ENCODE measurements at places on chromosomes 13 and 19.

DNA sequence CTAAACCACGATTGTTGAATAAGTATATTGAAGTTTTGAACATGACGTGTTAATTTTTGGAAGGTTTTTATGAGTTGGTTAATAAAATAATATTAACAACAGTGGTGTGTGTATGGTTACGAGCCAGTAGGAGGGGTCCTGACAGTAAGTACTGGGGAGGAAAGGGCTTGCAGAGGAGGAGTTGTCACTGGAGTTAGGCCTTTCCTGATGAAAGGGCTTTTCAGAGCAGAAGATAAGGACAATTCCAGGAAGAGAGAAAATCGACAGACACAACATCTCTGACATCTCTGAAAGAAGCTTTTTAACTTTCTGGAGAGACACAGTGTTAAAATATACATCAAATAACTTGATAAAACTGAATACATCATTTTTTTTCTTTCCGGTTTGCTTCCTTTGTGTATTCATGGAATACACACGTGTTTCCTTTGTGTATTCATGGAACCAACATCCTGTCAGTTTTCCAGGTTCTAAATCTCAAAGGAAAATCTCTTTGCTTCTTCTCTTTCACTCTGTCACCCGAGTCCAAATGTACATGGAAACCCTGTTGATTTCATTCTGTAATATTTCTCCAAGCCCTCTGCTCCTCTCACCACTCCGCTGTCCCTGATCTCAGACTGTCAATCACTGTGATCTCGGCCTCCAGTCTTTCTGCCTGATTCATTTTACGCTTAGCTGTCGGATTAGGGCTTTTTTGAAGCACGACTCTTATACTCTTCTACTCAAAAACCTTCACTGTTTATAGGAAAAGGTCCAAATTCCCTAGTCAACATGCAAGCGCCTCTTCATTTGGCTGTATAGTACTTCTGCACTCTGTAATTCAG lies 374.4 kb downstream of the DLEU7 start:
- peak; percentile 46 for DNase-seq

DNA sequence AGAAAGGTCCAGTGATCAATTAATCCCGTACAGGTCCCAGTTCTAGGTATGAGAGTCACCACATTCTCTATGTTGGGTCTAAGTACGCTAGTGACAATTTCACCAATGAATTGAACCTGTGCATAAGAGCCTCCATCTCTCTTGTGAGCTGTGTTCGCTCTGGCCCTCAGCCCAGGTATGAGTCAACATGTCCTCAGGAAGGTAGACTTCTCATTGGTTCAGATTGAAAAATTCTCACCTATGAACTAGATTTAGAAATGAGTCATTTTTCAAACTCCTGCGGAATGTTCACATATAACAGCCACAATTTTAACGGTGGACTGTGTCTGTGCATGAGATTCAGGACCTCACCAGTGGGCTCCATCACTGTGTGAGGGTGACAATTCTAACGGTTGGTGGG lies 12.7 kb upstream of the ZNF43 start:
- no peak for DNase-seq

GRCh38 chr19:46193678-46194077 lies 35.9 kb upstream of the IGFL1 start:
- DNase-seq: no peak

GRCh38 chr19:51002089-51002532 lies 707 bp upstream of the KLK8 start:
- DNase-seq: no peak

DNA sequence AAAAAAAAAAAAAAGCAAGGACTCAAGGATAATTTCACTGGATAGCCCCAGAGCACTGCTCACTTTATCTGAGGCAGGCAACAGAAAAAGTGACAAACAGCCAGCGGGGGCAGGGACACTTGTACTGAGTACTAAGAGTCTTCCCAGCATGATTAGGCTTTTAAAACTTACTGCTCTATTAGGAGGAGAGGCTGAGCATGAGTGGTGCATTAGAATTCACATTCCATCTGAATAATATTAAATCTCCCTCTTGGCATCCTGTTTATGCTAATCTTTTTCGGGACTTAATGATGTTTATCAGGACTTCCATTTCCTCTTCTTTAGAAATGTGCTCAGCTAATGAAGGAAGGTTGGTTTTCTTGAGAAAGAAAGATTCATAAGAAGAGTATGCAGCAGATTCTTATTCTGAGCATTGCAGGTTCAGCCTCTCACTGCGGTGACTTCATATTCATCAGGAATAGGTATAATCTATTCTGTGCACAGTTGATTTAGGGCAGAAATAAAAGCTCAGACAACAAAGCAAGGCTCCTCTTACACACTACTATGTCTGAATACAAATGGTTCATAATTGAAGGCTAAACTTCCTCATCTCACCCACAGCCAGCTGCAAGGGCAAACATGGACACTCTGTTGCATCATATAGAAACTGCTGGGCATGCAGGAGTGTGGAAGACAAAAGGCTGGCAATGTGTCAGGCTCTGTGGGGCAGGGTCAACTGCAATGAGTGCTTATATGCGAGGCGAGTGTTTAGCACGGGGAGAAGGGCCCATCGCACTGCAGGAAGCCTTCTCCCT lies 107.0 kb downstream of the KL start:
- DNase-seq: peak; percentile 63

- DNase-seq: no peak
Observed at GRCh38 chr13:86906127-86906874, 764.9 kb upstream of the SLITRK5 start.

GRCh38 chr19:46409191-46409590 lies 4.2 kb downstream of the CCDC8 start:
- no peak for DNase-seq

- DNase-seq: no peak
Observed at GRCh38 chr13:40932252-40932651, 86.9 kb downstream of the ELF1 start.

DNA sequence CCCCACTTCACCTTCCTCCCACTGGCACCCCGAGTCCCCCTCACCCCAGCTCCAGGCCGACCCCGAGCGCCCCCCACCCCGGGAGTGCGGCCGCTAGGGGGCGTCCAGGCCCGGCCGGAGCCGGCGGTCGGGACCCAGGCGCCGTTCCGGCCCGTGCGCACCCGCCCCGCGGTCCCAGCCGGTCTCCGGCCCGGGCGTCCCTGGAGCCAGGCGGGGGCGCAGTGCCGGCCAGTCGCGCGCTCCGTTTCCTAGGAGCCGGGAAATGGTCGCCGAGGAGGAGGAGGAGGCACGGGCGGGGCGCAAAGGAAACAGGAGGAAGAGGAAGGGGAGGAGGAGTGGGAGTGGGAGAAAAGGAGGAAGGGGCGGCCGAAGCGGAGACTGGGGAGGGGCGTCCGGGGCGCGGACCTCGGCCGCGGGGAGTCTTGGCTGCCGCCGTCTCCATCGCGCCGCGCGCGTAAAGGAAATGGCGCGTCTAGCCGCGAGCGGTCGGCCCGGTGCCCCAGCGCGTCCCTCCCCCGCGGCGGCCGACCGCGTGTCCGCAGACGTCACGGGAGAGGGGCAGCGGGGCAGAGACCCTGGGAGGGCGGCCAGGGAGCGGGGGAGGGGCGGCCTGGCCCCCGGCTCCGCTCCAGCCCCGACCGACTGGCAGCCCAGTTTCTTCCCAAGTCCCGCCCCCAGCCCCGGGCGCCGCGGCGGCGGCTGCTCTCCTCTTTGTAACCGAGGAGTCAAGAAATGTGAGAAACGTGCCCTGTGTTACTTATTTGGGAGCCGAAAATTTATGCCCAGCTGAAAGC lies 1.1 kb upstream of the KCTD15 start:
- DNase-seq: peak; percentile 68

DNA sequence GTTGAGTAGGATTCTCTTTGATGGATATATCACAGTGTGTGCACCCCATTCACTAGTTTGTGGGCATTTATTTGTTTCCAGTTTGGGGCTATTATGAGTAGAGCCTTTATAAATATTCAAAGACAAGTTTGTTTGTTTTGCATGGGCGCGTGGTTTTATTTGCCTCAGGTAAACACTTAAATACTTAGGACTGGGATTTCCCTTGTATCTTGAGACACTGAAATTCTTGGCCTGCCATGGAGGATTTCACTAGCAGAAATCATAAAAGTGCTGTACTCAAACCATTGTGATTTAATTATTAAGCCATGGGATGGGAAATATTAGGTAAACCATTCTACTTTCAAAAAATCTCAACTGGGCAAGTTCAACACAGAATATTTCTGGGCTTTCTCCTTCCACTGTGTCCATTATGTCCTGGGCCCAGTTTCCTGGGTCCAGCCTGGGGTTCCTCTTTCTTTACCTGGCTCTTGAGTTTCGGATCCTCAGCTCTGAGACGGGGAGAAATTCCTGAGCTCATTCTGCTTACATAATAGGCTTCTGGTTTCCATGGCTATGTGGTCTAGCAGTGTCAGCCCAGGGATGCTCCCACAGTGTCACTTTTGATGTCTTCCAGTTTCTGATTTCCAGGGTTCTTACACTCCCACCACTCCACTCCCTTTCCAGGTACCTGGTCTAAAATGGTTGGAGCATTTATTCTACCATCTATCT lies 14.4 kb downstream of the MYO16 start:
- no peak for DNase-seq
